ENCODE measurements at places on chromosomes 6 and 20.

GRCh38 chr6:33160728-33161344, 31.4 kb downstream of the COL11A2 start:
- DNase-seq, result no peak

DNA sequence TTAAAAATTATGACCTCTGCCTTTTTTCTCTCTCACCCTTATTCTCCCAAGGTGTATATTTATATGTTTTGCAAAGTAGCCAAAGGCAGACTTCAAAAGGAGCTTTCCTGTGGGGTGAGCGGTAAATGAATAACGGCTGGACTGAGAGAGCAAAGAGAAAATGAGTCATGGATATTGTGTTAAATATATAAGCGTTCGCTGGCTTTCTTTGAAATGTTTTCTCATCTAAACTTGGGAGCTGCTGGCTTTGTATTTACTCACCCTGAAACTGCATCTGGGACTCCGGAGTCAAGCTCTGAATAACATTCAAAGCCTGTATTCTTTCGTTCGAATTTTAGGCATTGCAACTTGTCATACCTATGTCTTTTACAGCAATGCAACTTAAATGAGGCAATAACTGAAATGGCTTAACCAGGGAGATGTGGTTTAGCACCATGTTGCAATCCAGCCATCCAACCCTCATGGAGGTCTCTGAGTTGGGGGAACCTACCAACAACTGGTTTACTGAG, 32.0 kb downstream of the ATXN1 start:
- no peak for DNase-seq

DNA sequence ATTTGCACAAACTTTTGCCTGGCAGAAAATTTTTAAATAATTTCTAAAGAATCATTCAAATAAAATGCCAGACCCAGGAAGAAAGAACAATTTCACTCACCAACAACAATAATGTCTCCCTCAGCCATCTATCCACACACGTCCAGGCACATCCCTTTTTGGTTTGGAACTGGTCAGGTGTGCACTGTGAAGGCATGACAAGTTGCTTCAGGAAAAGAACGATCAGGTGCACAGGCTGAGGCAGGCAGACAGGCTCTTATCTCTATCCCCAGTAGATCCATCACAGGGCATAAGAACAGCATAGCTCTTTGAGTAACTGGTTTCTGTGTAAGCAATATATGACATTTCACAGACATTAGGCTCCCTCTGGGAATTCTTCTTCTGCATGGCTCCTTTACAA, 18.1 kb upstream of the NXT1 start:
- no peak for DNase-seq

DNA sequence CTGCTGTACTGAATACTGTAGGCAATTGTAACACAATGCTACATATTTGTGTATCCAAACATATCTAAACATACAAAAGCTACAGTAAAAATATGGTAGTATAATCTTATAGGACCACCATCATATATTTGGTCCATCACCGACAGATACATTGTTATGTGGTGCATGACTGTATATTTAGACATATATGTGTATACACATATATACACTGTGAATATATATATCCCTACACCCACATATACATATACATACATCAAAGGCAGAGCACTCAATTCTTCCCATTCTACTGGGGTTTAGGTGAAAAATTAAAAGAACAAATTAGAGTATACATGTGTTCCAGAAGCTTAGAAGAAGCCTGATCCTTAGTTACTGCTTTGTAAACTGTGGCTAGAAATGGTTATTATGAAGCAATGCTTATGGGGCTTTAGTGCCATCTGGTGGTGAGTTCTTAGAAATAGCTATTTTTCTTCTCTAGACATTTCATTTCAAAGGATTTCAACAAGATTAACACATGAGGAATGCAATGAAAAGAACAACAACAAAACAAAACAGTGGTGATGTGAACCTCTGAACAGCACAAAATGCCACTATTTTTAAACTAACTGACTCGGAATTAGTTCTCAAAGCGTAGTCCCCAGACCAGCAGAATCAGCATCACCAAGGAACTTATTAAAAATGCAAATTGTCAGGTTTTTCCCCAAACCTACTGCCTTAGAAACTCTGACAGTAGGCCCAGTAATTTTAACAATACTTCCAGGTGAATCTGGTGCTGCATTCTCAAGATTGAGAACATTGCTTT, 38.0 kb downstream of the PKHD1 start:
- no peak for DNase-seq

DNA sequence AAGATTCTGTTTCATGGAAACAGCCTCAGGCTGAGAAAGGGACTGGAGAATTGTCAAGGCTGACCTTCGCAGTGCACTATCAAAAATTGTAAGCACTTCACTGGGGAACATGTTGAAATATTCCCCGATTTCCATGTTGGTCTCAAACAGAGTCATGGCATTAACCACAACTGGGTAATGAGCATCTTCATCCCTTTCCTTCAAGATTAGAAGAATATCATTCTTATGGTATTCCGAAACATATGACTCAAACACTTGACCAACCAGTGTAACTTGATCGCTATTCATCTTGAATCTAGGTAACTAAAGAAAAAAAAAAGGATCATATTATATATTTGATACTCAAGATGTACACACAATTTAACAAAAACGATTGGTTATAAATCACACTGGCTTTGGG, 3.5 kb downstream of the MCM9 start:
- DNase-seq, result no peak

GRCh38 chr6:141445928-141446628, 686.6 kb upstream of the GJE1 start:
- DNase-seq, result no peak

DNA sequence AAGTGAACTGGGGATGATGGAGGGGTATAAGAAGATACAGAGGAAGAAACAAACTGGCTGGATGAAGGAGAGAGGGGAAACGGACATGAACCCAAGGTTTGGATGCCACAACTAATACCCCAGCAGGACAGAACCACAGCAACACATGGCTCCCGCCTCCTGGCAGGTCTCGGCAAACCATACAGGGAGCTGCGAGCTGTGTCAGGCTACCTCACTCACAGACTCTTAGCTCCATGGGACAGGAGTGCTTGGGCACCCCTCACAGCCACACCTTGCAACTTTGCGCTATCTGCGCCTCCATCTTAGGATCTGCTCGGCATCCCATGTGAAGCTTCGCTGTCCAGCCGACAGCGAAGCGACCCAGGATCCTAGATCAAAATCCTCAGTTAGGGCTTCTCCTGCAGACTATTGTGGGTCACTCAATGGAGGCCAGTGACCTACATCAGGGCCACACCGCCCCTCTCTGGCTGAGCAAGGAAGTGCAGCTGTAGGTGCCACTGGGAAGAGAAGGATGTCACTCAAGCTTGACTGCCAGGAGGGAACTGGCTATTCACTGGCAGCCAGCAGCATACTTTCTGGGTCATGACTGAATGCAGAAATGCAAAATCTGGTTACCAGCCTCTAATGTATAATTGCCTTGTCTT, 174.4 kb upstream of the RIN2 start:
- peak; percentile 22 for DNase-seq

DNA sequence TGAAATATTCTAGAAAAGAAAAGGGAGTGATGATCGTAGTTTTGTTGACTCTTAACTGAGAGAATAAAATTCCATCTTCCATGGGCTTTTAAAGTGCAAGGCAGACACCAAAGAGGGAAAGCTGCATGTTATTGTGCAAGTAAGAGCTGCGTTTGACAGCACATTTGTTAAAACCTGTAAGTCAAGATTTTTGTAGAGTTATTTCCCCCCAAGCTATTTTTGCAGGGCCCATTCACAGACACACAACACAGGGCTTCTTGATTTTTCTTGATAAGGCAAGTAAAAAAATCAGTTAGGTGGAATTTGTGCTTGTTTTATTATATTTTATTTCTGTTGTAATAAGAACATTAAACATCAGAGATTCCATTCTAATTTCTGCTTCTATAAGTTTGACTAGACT, 13.8 kb downstream of the CFAP206 start:
- no peak for DNase-seq

DNA sequence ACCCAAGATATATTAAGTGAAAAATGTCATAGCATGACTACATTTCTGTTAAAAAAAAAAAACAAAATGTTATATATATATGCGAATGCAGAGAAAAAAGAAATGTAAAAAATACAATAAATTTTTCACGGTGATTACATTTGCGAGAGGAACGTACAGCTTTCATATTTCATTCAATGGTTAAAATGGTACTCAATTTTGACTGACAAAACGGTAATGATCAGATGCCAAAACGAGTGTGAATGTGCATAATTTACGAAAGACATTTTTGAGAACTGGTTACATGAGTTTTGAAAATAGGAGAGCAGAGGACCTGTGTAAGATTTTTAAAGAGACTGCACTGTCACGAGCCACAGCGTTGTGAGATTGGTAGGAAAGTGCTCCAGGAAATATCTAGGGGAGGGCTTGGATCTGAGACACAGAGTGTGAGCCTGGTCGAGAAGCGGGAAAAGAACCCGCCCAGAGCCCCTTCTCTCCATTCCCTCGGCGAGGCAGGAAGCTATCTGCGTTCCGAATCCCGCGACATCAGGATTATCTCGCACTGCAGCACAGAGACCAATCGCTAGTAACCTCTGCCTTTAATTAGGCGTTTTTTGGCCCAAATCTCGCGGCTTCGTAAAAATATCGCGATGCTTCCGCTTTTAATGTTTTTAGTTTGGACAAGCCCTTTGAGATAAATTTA, 28.5 kb downstream of the TRIM27 start:
- DNase-seq, result peak; percentile 77

DNA sequence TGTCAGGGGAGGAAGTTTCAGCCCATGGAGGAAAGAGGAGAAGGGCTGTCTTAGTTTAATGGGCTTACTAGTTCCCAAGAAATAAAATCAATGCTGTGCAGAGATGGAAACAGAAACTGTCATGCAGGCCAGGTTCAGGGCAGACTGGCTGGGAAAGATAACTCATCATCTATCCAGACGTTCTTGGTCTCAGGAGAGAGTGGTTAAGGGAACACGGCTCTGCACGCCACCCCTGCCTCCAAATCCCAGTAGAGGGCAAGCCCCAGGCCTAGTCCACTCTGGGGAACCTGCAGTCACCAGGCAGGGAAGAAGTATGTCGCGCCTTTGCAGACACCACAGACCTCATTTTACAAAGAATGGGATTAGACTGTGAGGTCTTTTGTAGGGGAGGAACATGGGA, 12.5 kb downstream of the ALDH8A1 start:
- no peak for DNase-seq

DNA sequence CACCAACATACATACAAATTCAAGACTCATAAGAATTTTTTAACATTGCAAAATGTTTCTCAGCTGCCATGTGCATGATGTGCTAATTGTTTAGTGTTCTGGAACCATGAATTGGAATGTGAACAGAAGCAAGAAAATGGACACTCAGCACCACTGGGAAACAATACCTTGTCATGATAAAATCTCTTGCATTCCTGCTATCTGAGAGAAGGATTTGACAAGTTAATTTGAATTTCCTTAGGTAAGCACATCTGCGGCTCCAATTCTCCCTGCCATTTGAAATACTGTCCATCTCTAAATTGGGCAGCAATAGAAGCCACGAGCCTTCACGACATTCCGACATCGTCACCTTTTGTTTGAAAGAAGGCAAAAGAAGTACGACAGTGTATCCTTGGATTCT, 1104.6 kb upstream of the MAP3K7 start:
- no peak for DNase-seq

DNA sequence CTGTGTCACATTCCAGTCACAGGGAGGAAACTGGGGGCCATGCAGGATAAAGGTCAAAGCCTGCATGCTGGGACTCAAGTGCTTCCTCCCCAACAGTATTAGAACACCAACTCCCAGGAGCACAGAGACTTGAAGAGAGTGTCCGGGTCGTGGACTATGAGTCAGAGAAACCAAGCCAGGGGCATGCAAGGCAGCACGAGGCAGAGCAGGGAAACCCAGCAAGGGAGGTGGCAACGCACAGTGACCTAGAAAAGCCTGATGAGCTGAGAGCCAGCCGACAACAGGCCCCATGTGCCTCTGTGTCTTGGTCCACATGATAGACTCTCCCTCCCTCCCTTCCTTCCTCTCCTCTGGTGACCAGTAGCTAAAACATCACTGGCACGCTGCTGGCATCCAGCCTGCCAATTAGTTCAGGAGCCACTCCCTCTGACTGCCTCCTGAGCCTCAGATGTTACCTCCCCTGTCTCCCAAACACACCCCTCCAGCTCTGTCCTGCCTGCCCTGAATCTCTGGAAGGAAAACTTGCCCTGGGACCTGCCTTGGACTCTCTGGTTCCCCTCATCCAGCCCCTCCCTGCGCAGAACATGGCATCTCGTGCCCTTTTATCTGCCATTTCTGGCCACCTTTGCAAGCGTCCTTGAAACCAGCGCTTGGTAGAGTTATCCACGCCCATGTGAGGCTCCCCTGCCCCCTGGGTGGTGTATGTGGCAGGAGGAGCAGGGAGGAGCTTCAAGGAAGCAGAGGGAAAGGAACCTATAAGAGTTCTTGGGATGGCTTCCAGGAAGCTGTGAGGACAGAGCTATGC, 16.2 kb upstream of the RNF39 start:
- no peak for DNase-seq

DNA sequence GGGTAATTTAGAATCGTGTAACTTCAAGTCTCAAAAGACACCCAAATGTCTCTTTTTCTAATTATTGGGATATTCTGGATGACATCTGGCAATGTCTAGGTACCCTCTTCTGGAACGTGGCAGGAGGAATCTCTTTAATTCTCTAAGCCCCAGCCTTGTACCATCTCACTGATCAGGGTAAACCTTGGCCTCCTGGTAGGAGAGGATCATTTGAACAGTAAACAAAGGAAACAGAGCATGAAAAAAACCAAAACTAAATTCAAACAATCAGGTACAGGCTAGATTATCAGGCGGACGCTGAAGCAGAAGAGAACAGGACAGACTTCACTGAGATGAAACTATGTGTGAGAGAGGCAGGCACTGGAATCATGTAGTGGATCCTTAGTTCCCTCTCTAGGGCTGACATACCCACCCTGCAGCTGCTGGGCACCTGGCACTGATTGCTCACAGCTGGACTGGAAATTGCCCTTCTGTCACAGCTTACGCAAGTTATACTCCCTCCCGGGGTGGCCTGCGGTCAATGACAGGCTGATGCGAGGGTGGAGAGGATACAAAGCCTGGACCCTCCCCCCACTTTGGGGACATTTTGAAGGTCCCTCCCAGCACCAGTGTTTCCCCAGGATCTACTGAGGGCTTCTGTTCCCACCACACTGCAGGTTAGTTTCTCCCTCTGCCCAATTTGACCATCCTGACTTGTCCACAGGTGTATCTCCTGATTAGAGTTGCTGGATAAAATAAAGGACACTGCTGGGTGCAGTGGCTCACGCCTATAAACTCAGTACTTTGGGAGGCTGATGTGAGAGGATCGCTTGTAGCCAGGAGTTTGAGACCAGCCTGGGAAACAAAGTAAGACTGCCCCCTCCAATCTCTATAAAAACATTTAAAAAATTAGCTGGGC, 20.6 kb upstream of the ZBTB24 start:
- no peak for DNase-seq

Measured in stimulated activated CD8-positive, alpha-beta memory T cell treated with anti-CD3 and anti-CD28 coated beads, Interleukin-4, amount 100 ng/mL, for 24 hours (primary cell).